ENCODE measurements at places on chromosomes 12 and 14.

GRCh38 chr12:131103669-131104462 lies 150.2 kb downstream of the ADGRD1 start:
- DNase-seq, result no peak

DNA sequence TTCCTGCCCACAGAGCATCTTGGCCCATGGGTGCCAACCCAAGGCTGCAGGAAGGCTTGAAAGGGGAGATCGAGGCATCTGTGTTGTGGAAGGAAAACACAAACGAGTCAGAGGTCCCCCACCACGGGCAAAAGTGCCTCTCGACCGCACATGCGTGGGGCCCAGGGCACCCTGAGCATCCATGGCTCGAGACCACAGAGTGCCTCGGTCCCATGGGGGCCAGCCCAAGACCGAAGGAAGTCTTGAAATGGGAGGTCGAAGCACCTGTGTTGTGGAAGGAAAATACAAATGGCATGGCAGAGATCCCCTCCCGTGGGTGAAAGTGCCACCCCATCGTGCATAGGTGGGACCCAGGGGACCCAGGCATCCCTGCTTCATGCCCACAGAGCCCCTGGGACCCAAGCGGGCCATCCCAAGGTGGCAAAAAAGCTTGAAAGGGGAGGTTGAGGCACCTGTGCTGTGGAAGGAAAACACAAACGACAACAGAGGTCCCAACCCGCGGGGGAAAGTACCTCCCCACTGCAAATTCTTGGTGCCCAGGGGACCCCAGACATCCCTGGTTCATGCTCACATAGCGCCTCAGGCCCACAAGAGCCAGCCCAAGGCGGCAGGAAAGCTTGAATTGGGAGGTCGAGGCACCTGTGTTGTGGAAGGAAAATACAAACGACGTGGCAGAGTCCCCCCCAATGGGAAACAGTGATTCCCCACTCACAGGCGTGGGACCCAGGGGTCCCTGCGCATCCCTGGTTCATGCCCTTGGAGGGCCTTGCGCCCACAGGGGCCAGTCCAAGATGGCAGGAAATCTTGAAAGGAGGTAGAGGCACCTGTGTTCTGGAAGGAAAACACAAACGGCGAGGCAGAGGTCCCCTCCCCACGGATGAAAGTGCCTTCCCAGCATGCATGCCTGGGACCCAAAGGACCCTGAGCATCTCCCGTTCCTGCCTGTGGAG lies 373.0 kb downstream of the ALG10 start:
- no peak for DNase-seq

DNA sequence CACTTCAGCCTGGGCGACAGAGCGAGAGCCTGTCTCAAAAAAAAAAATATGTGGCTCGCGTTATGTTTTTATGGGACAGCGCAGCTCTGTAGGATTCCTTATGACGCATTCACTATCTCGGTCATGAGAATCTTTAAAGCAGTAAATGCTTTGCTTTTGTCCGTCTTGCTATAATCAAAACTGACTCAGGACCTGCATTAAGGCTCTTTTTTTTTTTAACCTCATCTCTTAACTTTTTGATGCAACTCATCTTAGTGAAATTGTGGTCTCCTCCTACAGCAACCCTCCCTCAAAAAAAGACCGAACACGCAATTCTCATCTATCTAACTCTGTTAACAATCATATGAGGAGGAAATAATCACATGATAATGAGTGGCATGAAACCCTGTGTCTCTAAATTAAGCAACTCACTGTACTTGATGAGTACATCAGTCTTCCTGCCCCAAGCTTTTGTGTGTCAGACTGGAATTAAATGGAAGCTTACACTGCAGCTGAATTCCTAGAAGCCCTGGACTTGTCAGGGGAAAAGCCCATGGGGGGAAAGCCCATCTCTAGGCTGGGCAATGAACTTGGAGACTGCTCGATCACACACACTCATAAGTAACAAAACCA lies 4.3 kb downstream of the P2RX4 start:
- no peak for DNase-seq

- no peak for DNase-seq
Observed at GRCh38 chr14:73829526-73830431, 21.9 kb upstream of the PTGR2 start.

- no peak for DNase-seq
Observed at GRCh38 chr12:7498809-7499208, 4.8 kb downstream of the CD163 start.

DNA sequence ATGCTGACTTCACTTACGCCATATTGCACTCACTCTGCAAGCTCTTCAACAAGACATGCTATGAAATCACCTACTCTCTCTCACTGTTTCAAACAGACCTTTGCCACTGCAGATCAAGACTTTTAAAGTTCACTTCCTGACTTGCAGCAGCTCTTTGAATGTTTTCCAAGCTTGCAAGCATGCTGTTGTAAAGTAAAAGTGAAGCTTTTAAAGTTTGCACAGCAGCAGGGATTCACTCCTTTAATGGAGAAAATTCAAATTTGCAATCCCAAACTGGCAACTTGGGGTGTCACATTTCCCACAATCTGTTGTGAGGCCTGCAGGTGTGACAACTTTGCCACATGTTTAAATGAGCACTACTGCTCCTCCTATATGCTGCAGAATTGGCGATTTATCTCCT lies 270.9 kb downstream of the ALX1 start:
- no peak for DNase-seq

DNA sequence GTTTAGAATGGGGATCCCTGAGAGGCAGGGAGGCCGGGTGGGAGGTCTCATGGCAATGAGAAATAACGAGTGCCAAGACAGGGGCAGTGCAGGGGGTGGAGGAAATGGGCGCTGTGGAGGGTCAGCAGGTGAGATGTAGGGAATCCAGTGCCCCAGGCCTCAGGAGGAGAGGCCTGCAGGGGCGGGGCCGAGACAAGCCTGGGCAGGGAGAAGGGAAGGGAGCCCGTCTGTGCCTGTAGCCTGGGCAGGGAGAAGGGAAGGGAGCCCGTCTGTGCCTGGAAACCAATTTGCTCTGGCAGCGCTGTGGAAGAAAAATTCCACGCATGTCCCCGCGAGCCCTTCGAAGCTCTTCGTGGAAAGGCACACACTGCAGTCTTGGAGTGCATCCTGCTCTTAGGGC lies 10.6 kb upstream of the NCOR2 start:
- DNase-seq, result no peak

DNA sequence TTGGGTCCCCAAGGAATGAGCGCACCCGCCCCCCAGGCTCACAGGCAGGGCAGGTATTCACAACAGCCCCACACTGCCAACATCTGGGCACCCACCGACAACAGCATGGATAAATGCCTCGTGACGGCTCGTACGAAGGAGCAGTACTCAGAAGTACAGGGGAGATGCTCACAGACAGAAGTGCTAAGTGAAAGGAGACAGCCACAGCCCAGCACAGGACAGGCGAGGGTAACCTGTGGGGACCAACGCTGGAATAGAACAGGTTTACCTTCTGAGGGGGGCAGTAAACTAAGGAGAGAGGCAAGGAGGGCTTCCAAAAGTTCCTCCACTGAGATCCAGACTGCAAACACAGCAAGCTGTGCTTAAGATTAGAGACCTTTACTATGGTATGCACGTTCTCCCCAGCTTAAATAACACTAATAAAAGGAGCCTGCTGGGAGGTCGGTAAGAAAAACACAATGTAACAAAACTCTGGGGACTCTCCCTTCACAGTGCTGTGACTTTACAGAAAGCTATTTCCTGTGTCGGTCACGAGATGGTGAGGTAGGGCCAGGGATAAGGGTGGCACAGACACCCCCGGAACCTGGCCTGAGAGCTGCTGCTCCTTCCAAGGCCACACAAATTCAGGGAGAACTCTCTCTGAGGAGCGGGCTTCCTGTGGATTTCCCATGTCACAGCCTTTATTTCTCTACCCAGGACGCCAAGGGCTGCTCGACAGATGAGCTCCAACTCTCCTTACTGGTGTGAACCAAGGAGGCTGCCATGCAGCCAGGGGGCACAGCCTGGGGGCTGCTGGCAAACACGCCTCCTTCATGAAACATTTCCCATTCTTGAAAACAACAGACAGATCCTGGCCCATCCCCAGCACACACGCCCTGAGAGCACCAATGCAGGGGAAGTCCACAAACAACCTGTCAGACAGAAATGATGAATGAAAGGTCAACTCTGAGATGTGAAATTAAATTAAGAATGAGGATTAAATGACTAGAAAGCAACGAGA lies 26.3 kb downstream of the SLC15A4 start:
- no peak for DNase-seq

GRCh38 chr12:5561057-5561456 lies 129.1 kb downstream of the NTF3 start:
- no peak for DNase-seq

DNA sequence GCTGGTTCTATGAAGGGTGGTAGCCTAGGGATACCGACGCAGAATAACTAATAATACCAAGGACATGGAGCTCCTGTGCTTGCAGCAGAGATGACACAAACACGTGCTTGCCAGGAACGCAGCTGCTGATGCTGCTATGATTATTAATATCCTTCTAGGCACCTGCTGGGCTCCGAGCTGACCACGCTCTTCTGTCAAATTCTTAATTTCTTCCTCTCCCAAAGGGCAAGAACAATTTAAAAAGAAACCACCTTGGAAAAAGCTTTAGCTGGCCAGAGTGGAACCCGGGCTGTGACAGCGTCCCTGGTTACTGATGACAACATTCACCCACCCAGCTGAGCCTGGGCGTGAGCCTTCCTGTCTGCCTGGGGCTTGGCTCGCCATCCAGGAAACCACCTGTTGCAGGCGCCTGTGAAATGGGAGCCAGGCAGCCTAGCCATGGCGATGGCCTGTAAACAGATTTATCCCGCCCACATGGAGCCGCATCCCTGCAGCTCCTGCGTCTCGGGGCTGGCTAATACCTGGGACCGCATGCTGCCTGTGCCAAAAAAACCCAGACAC lies 28.8 kb downstream of the CLMN start:
- no peak for DNase-seq

- no peak for DNase-seq
Observed at GRCh38 chr14:74348241-74348734, at the start of gene VRTN. Gene VRTN, plus strand, starts transcription at chr14:74348471. Its CDS starts 8,313 bp downstream, at chr14:74356784.

GRCh38 chr12:3084742-3085141 lies 7.6 kb downstream of the TSPAN9 start:
- DNase-seq, result no peak

GRCh38 chr14:78997811-78998210 lies 827.6 kb downstream of the NRXN3 start:
- DNase-seq, result no peak

DNA sequence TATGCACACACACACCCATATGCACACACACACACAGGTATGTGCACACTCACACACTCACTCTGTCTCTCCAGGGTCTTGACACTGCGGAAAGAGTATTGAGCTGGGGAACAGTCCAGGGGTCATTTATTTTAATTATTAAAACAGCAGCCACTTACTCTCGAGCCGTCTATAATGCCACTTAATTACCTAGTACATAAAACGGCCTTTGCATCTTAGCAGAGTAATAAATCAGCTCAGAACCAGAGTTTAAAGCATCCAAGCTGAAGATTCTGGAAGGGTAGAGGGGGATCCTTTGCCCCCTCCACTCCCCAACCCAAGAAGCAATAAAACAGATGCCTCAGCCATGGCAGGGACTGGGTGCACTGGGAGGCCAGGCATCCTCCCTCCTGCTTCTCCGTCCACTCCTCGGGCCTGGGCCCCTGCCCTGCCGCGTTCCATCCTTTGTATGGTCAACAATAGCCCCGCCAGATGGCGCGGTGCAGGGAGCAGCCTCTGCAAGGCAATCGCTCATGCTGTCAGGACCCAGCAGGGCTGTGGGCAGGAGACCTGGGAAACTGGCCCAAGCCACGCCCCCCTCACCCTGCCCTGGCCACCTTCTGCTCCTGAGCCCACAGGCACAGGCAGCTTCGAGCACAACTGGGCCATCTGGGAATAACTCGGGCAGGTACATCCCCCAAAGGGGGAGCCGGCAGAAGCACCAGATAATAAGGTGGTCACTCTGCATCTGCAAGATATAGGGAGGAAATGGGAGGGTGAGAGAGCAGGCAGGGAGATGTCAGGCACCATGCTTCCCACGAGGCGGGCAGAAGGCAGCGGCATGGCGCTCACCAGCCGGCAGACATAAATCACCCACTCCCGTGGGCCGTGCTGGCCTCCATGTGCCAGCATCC lies 40.9 kb downstream of the CCDC85C start:
- DNase-seq, result peak; percentile 76

DNA sequence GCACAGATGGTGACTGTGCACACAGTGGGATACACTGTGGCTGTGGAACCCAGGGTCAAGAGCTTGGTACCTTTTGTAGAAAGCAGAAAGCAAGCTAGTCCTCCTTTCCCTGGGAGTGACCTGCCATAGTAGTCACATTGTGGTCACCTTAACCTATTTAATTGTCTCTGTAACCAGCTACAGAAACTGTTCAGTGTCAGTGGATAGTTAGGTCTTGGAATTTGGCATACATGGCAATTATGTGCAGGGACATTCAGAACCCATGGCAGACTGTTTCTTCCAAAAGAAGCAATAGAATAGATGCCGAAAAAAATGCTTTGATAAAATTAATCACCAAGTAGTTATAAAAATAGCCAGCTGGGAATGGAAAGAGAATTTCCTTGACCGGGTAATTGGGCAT lies 30.4 kb downstream of the PPHLN1 start:
- DNase-seq, result no peak

DNA sequence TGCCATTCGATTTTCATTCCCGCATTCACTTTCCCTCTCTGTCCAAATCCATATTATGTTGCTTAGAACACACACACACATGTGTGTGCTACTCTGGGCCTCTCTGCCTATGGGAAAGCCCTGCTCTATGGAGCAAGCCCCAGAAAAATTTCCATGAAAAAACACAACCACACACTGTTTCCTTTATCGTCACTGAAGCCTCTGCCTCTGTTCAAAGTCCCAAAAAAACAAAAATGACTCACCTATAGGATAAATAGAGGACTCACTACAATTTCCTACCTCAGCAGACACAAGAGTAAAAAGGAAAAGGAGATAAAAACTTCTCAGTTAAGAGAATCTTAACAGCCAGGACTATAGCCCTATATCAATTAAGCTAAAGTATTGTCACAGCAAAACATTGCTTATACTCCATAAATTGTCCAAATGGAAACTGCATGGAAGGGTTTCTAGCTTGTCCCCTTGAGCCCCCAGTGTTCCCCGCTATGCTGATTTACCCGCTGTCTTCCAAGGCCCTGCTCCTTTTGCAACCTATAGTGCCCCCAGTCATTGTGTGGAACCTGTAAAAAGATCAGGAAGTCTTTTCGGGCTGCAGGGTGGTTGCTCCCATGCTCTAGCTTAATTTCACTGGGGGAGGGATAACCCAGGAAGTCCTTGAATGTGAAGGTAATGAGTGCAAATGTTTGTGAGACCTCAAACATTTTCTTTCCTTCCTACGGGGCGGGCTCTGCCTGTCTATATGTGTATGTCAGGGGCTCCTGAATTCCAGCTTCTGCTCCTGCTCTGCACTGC lies 11.1 kb upstream of the PIP4K2C start:
- DNase-seq, result peak; percentile 27
